ENCODE measurements at places on chromosomes 16 and 17.

DNA sequence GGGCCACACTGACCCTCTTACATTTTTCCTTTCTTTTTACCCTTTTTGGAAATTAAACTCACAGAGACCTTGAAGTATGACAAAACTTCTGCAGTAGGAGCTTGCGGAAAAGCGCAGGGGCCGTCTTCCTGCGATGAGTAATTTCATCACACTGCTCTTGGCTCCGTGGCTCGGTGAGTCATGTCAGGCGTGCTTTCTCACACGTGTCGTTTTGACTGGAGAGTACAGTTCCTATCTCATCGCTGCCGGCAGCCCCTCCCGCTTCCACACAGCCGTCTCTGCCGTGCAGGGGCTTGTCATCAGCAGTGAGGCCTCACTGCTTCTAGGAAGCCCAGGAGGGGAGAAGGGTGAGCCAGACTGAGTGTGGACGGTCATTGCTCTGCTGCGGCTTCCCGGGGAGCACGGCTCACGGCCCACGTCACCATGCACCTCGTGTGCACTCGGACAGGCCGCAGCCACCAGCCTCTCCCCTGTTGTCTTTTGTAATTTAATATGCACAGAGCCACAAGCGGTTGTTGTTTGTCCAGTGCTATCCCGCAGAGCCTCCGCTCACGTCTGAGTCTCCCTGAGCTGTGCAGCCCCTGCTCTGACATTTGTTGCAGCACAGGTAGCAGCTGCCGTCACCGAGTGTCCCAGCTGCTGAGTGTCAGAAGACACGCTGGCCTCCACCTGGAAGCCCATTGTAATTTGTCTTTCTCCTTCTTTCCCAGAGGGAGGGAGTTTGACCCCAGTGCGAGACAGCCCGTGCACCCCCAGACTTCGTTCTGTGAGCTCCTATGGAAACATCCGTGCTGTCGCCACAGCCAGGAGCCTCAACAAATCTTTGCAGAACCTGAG is 99.4 kb upstream of the CHMP6 start:
- DNase-seq: peak; percentile 96

DNA sequence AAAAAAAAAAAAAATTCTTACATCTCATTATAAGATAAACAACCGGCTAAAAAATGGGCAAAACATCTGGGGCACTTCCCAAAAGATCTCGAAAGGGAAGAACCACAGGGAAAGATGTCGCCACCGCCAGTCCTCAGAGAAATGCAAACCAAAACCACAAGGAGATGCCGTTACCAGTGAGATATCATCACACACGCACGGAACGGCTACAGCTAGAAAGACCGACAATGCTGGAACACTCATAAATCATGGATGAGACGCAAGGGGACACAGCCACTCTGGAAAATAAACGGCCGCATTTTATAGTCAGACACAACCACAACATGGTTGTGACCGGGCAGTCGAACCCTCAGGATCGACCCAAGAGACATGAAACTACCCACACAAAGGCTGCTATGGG is 24.5 kb downstream of the WDR45B start:
- no peak for DNase-seq

DNA sequence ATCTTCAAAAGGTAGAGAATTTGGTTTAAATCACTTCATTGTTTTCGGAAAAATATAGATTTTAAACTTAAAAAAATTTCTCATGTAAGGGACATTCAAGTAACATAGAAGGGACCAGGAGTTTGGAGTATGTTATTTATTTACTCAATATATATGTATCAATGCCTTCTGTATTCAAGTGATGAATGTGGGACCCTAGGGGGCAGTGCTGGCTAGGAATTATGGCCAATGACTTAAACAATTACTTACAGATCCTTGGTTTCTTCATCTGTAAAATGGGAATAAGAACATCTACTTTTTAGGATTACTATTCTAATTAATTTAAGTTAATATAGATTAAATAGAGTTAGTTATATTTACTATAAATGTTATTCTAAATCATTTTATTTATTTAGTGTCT is 886.3 kb upstream of the RBFOX1 start:
- DNase-seq: no peak

DNA sequence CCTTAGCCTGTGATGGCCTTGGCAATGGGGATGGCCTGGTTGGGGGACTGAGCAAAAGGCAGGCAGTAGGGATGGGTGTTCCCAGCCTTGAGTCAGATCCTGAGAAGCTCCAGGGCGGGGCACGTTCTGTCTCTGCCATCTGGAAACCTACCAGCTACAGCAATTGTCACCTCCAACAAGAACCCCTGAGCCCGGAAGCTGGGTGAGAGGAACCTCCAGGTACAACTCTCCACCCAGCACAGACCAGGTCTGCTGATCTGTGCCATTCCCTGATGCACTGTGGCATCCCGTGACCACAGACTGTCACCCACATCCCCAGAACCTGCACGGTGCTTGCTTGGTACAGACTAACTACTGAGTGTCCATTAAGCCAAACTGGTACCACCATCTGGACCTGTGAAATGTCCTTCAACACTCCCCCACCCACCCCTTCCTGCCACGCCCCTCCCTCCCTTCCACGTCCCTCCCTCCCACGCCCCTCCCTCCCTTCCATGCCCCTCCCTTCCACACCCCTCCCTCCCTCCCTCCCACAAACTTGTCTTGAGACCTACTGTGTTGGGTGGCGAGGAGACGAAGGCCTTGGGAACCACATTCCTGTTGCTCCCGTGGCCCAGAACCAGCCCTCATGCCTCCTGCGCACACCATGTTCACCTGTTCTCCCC is 16.6 kb downstream of the MYO15B start:
- no peak for DNase-seq

DNA sequence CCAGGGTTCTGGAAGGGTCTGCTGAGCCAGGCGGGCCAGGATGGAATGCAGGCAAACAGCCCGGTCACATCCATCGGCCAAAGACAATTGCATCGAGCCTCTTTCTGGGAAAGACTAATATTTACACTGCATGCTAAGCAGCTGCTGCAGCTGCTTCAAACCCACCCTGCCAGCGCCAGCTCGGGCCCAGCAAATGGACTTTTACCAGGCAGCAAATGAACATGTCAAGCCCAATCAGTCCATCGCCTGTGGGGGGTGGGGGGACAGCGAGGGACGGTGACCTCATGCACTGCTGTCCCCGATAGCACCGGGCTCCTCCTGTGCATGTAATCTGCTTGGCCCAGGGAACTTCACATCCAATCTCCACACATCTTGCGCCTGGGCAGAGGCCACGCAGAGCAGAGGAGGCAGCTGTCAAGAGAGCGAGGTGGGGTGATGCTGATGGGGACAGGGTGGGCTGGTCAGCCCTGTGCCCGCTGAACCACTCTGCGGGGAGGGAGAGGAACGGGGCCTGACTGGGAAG is 39.4 kb upstream of the CDH5 start:
- no peak for DNase-seq

GRCh38 chr16:2473446-2473926 is 1.4 kb upstream of the TBC1D24 start:
- peak; percentile 69 for DNase-seq

GRCh38 chr17:35094902-35095301 is 24.8 kb downstream of the RAD51D start:
- DNase-seq: no peak

GRCh38 chr17:8123695-8124349 is at the start of gene HES7:
HES7 (minus strand) TSS chr17:8124106; CDS start chr17:8124084, 22 bp downstream.
- DNase-seq: peak; percentile 64

DNA sequence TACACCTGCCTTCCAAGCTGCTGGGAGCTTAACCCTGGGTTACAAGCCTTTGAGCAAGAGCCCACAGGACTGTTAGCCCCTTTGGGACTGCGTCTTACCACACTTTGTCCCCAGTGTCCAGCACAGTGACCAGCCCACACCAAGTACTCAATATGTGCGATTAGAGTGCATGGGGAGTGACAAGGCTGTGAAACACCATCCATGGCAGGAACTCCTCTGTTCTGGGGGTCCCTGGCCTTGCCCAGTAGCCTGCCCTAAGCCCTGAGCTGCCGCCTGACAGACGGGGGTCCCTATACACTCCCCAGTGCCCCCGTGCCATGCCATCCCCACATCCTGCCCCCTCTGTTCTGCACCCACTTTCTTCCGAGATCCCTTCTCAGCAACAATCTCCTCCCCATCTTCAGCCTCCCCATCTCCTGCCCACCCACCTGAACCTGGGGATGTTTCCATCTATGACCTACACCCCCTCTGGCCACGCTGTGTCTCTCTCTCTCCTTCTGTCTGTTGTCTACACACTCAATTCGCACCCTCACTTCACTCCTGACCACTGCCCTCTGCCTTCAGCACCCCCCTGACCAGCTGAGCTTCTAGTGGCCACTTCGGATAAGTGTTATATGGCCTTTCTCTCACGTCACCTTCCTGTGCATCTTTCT is 112.9 kb upstream of the SMURF2 start:
- DNase-seq: peak; percentile 43

GRCh38 chr17:52546493-52546892 is 388.0 kb upstream of the CA10 start:
- no peak for DNase-seq

DNA sequence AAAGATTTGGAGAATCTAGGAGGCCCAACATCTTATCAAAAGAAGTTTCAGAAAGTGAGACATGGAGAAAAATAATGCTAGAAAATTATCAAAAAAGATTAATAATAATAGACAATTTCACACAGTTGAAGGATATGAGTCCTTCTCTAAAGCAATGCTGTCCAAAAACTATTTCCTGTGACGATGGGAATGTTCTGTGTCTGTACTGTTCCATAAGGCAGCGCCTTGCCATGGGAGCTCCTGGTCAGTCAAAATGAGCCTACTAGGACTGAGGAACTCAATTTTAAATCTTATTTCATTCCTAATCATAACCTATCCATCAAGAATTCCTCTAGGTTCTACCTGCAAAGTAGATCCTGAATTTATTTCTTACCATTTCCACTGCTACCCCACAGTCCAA is 49.0 kb downstream of the CACNG1 start:
- no peak for DNase-seq

DNA sequence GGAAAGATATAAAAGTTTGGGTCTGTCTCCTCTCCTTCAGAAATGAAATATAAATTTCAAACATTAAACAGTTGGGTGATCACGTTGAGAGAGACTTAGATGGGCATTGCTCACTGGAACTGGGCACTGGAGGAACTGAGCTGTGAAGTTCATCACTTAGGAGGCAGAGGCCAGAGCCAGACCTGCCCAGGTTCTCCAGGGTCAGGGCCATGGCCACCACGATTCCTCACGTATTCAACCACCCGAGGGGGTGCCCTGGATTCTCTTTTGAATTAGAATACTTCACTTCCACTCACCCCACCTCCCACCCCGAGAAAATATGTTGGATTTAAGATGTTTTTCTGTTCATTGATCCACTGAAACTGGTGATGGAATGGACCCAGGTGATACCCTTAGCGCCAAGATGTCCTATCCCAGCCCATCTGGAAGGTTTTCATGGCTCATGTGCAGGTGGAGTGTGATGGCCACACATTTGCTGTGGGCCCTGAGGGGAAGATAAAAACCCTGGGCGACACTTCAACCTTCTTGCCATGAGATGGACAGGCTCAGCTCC is 6.1 kb downstream of the PRR29 start:
- peak; percentile 54 for DNase-seq

GRCh38 chr16:67593288-67593687 is 31.0 kb downstream of the CTCF start:
- DNase-seq: no peak

GRCh38 chr16:57688487-57688986 is 6.1 kb upstream of the DRC7 start:
- DNase-seq: no peak

DNA sequence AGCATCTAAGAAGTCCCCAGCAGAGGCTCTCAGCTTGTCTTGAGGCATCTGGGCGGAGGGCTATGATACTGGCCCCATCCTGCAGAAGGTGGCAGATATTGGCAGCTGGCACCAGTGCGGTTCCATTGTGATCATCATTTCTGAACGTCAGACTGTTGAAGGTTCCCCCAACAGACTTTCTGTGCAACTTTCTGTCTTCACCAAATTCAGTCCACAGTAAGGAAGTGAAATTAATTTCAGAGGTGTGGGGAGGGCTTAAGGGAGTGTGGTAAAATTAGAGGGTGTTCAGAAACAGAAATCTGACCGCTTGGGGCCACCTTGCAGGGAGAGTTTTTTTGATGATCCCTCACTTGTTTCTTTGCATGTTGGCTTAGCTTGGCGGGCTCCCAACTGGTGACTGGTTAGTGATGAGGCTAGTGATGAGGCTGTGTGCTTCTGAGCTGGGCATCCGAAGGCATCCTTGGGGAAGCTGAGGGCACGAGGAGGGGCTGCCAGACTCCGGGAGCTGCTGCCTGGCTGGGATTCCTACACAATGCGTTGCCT is at the start of gene CIITA:
TSS of gene CIITA (plus strand) at position 404 of the 543 bp plus-strand sequence. CDS start at position 533, 129 bp downstream.
- DNase-seq: peak; percentile 77

GRCh38 chr16:57759541-57760356 is 24.2 kb downstream of the KATNB1 start:
- no peak for DNase-seq

DNA sequence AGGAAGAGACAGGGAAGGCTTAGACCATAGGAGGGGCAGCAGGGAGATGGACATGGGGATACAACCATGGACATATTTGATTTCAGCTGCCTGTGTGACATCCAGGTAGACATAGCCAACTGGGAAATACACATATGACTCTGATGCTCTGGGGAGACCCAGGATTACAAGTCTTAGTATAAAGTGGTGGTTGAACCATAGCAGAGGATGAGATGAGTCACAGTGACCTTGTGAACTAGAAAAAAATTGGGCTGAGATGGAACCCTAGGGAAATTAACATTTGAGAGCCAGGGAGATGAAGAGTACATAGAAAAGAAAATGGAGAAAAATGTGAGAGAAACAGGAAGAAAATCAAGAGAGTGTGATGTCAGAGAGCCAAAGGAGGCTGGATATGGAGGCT is 10.2 kb downstream of the MARCHF10 start:
- no peak for DNase-seq

DNA sequence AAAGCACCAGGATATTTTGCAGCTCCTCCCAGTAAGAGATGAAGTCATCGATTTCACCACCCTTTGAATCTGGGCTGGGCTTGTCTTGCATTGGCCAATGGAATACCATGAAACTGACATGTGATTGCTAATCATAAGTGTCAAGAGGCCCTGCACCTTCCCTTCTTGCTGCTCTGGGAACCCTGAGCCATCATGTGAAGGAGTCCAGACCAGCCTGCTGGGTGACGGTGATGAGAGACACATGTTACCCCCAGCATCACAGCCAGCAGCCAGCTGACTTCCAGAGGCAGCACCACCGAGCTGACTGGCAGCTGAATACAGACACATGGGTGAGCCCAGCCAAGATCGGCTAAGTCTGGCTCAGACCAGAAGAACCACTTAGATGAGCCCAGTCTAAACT is 43.6 kb upstream of the CACNG4 start:
- DNase-seq: no peak

All from activated effector memory CD4-positive, alpha-beta T cell treated with anti-CD3 and anti-CD28 coated beads, Interleukin-2, amount 50 U/mL, for 16 hours (primary cell).